ENCODE measurements at places on chromosomes 11 and 22.
A peak's percentile ranks its signal among the peaks of the same experiment; 100 is the strongest.

GRCh38 chr22:37226087-37226486 is 13.8 kb upstream of the SSTR3 start:
- no peak for DNase-seq

DNA sequence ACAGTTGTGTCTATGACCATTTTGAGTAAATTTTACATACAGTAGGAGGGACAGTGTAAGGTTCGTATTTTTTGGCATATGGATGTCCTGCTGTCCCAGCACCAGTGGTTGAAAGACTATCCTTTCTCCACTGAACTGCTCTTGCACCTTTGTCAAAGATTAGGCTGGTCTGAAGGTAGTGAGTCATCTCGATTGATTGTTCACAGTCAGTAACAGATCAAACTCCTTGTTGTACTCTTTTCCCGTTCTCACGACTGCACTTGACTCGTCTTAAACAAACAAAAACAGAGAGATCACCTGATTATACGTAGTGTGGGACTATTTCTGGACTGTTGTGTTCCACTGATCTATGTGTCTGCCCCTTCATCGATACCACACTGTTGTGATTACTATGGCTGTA is 77.1 kb downstream of the DGCR2 start:
- DNase-seq, result no peak

DNA sequence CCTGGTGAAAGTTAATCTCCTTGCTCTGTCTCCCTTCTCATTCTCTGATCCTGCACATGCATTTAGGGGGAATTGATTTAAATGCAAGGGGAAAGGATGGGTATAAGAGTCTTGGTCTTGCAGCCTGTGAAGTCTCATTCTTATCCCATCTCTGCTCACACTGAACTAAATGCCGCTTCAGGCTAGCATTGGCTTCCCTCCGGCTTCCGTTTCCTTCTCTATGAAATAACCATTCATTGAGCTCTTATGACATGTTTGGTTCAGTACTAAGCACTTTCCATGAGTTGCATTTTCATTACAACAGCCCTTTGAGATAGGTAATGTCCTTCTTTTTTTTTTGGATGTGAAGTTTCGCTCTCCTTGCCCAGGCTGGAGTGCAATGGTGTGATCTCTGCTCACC is 5.6 kb downstream of the ZBTB16 start:
- no peak for DNase-seq

GRCh38 chr11:75159151-75159953 is 8.4 kb downstream of the SLCO2B1 start:
- no peak for DNase-seq

- no peak for DNase-seq
These were observed 108.1 kb downstream of the TSPAN18 start for GRCh38 chr11:44834846-44835245.

DNA sequence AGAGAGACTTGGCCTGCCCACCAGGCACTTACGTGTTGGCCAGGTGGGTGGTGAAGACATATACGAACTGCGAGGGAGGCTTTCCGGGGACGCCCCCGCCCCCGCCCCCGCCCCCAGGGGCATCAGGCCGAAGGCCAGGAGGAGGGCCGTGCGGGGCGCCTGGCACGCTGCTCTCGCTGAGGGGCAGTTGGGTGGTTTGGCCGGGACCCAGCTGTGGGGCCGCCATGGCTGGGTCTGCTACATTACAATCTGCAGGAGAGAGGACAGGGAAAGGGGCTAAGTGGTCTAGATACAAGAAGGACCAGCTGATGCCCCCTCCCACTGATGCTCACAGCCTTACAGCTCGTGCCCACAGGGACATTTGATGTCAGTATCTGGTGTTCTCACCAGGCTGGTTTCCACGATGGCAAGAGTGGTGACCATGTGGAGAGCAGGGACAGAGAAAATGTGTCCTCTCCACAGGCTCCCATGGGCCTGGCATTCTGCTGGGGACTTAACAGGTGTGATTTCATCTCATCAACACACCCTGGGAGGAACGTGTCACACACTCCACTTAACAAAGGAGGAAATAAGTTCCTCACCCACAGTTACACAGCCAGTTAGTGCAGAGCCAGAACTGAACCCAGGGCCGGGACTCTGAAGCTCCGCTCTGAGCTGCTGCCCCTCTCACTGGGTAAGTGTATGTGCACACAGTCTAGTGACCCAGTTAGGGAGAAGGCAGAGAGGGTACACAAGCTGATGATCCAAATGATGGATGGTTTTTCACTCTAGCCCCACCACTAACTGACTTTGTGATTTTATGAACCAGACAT is 19.7 kb downstream of the CXCR5 start:
- DNase-seq, result no peak

DNA sequence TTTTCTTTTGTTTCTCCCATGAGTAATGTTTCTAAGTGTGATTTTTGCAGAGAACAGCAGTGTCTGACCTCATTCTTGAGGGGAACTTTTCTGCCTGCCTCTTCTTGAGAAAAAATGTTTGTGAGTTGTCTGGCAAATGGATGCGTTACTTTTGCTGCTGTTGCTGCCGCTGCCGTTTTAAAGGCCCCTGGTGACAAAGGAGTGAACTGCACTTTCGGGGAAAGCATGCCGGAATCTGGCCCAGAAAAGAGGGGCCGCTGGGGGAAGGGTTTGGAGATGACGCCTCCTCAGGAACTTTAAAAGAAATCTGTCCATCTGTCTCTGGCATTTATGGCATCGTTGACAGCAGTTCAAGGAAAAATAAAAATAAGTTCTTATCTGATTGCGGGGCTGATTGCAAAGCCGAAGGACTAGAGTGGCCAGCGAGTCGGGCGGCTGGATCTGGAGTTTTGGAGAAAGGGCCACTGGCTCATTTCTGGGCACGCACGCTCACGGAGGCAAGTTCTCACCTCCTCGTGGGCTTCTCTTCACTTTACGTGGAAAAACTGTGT is 16.5 kb downstream of the ZBTB16 start:
- DNase-seq, result no peak

DNA sequence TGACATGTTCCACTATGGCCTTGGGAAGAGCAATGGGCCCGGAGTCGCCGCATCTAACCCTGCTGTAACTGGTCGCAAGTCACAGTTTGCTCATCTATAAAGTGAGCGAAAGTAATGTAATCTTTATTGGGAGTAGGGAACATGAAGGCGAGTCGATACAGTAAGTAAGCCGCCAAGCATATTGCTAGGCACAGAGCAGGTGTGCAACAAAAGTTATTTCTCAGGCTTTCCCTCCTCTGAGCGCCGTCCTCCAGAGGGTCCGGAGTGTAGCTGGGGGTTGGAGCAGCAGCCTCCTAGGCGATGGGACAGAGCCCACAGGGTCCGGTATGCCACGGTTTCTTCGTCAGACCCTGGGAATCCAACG is 343 bp upstream of the SPON1 start:
- no peak for DNase-seq

DNA sequence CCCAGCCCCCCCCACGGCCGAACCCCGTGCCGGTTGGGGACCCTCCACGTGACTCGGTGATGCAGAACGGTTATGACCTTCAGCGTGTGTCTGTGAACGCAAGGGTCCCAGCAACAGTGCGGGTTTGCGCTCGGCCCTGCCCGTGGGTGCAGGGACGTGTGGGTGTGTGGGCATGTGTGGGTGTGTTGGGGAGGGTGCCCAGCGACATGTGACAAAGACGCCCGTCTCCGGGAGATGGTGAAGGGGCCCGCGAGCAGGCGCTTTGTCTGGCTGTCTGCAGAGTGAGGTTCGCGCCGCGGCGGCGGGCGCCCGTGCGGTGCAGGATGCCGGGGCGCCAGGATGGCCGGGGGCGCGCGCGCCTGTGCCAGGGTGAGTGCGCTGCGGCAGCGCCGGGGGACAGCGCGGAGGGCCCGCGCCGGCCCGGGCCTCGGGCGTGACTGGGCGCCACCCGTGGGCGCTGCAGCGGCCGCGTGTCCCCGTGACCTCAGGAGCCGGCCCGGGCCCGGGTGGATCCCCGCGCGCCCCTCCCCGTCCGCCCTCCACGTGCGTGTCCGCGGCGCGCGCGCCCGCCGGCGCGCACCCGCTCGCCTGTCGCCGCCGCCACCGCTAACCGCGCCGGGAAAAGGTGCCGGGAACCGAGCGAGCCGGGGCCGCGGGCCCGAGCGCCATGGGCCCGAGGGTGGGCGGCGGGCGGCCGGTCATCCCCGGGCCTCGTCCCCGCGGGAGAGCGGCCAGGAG is at the start of gene LRFN4:
TSS of gene LRFN4 (plus strand) at position 569 of the 738 bp plus-strand sequence. CDS start 681 bp downstream, outside the sequence.
- DNase-seq, result peak; percentile 54

GRCh38 chr11:122248131-122248530 is 132.1 kb upstream of the BLID start:
- no peak for DNase-seq

DNA sequence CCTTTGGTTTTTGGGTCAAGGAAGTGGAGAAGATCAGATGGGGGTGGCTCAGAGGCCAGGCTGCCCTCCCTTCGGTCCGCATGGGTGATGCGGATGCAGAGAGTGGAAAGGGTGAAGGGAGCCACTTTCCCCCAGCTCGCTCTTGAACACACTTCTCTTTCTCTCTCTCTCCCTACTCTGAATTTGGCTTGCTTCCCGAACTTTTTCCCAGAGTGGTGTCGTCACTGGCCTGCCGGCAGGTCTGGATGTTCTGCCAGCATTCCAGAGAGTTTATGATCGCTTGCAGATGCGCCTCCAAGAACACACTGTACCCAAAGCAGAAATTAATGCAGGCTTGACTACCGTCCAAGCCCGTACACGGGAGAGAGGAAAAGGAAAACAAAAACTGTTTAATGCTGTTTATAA is 103.2 kb downstream of the ZBTB16 start:
- DNase-seq, result no peak

- DNase-seq, result no peak
These were observed 42.4 kb downstream of the SMCO4 start for GRCh38 chr11:93500759-93501158.

- no peak for DNase-seq
These were observed 65.5 kb upstream of the TTC12 start for GRCh38 chr11:113248702-113249490.

DNA sequence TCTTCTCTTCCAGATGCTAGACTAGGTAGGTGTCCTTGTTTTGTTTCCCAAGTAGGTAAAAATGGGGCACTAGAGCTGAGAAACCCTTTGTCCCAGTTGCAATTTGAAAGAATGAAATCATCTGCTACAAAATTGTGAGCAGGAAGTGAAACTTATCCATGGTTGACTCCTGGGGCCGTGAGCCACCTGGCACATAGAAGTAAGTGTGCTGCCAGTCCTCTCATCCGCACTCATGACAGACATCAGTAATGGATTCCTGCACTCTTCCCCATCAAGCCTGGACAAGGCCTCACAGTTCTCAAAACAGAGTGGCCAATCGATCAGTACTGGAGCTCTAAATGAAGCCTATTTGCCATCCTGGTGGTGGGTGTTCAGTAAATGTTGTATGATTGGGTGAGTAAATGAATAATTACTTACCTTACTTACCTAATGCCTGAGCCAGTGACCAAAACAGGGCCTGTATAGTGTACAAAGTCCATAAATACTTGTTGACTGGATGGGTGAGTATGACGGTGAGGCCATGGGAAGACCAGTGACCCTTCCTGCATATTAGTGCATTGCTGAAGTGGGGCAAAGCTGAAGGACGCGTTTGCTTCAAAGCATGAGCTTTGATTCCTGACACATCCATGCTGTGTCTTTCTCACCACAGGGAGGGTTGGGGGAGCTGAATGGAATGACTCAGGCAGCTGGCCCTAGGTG is 68.9 kb upstream of the HEPHL1 start:
- no peak for DNase-seq

DNA sequence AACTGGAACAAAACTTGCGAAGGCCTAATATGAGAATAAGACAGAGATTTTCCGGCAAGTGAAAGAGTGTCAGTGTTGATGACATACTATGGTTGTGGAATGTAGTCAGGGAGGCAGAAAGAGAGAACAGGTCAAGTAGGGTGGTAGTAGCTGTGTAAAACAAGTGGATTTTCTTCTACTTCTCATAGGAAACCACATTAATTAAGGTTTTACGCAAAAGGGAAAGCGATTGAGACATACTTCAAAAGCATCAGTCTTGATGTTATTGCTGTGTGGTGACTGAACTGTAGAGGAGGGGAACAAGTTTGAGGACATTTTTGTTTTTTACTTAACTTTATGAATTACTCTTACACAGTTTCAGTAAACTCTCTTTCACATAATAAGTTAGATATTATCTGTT is 186.0 kb upstream of the CNTN5 start:
- DNase-seq, result no peak

- no peak for DNase-seq
These were observed 59.8 kb downstream of the SC5D start for GRCh38 chr11:121352251-121352891.
